Stimulated activated CD8-positive, alpha-beta memory T cell treated with anti-CD3 and anti-CD28 coated beads, Interleukin-15, amount 100 ng/mL, for 1 hour (primary cell): ENCODE measurements at places on chromosomes 3 and 15.

DNA sequence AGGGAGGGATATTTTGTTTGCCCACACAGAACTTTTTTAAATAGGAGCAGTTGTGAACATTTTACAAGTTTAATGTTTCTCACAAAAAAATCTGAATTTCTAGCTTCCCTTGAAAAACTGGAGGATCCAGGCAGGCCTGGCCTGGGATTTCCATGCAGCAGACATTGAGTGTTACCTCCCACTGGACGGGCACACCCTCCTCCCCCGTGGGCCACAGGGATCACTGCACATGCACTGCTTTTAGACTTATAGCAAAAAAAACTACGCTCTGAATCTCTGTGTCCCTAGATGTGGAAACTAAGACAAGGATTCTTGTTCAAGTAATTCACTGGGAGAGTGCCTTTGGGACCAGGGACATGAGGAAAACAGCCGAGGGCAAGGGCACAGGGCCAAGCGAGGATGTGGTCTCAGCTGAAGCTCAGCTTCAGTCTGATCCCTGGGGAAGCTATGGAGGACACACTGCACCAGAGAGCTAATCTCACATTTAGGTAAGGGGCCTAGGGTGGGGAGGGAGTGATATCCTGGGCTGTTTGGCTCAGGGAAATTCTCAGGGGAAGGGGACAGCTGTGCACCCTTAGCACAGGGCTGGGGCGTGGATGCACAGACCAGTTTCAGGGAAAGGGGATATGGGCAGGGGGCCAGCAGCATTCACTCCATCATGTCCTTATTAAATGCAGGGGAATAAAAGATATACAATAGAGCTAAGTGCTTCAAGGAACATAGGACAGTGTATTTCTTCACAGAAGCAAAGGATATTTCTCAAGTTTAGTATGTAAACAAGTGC lies 46.0 kb downstream of the FSIP1 start:
- no peak for DNase-seq

DNA sequence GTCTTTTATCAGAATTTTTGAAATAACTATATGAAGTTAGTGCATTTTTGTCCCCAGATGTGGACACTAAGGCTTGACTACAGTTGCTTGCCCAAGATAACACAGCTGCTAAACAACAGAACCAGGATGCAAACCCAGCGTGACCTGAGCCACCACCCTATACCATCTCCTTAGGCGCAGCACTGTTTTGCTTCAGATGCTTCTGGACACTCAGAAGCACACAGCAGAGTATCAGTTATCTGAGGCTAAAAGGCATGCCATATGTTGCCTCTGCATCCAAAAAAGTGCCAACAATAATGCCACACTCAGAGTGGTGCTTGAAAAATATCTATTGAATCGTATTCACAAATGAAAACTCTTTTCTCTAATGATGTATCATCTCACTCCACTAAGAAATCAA lies 24.5 kb downstream of the KCNMB2 start:
- no peak for DNase-seq

GRCh38 chr3:38907426-38907825 lies 91.4 kb upstream of the SCN10A start:
- DNase-seq = no peak

DNA sequence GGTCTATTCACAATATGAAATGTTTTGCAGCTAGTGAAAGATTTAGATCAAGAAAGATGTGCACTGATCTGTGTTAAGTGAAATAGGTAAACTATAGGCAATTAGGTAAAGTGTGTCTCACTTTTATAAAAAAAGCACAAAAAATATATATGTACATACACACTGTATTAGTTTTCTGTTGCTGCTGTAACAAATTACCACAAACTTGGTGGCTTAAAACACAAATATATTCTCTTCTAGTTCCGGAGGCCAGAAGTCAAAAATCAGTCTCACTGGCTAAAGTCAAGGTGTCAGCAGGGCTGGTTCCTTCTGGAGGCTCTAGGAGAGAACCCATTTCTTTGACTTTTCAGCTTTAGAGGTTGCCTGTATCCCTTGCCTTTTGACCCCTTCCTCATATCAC lies 11.1 kb downstream of the FAH start:
- no peak for DNase-seq

DNA sequence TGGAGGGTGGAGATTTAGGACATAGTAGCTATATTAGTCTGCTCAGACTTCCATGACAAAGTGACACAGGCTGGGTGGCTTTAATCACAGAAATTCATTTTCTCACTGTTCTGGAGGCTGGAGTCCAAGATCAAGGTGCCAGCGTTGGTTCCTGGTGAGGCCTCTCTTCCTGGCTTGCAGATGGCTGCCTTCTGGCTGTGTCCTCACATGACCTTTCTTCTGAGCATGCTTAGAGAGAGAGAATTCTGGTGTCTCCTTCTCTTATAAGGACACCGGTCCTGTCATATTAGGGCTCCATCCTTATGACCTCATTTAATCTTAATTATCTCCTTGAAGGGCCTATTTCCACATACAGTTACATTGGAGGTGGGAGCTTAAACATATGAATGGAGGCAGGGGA lies 14.9 kb upstream of the SHC4 start:
- no peak for DNase-seq

- no peak for DNase-seq
Observed at GRCh38 chr3:149442043-149442442, 32.5 kb upstream of the TM4SF4 start.

DNA sequence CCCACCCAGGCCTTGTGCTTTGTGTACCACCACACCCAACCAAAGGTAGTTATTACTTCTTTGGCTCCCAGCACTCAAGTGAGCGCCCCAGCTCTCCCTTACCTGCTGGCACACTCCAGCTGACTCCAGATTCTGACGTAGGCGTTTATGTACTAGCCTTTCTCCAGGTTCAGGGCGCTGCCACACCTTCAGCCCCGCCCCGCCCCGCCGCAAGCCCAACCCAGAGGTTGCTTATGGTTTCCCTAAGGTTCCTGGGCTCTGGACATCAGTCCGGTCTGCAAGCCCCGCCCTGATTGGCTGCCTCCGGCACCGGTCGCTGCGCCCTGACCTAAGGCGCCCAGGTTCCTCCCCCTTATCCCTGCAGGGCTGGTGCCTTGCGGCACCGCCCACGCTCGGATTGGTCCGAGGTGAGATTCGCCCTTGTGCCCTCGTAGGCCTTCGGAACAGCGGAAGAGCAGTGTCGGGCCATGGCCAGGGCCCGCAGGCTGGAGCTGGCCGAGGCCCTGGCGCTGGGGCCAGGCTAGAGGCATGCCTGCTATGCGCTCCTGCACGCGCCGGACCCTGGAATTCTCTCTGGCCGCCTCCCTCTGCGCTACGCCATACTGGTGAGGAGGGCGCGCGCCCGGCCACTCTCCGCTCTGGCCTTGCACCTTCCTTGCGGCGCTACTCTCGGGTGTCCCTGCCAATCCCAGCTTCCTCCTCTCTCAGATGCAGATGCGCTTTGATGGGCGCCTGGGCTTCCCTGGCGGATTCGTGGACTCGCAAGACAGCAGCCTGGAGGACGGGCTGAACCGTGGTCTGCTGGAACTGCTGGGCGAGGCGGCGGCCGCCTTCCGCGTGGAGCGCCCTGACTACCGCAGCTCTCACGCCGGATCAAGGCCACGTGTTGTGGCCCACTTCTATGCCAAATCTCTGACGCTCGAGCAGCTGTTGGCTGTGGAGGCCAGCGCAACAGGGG lies 19.8 kb upstream of the NUDT16 start:
- no peak for DNase-seq

GRCh38 chr3:134020135-134020680 lies 9.5 kb downstream of the SLCO2A1 start:
- DNase-seq = no peak

GRCh38 chr15:62753518-62754221 lies 288.9 kb upstream of the TPM1 start:
- no peak for DNase-seq

GRCh38 chr15:68885070-68885469 lies 45.3 kb upstream of the SPESP1 start:
- no peak for DNase-seq

- DNase-seq = no peak
Observed at GRCh38 chr3:109926376-109926775, 589.0 kb upstream of the DPPA4 start.

- DNase-seq = no peak
Observed at GRCh38 chr3:74129056-74129455, 485.4 kb downstream of the CNTN3 start.

GRCh38 chr3:14631101-14631497 lies 20.5 kb upstream of the CCDC174 start:
- no peak for DNase-seq

- DNase-seq = no peak
Observed at GRCh38 chr15:70420948-70421482, 323.3 kb upstream of the TLE3 start.

GRCh38 chr3:126274735-126275619 lies 82.2 kb downstream of the KLF15 start:
- DNase-seq = no peak

GRCh38 chr15:66862111-66862939 lies 160.3 kb downstream of the SMAD6 start:
- DNase-seq = no peak

- no peak for DNase-seq
Observed at GRCh38 chr3:65013053-65013452, 325.3 kb upstream of the ADAMTS9 start.

GRCh38 chr3:25300141-25300540 lies 127.9 kb upstream of the RARB start:
- no peak for DNase-seq

DNA sequence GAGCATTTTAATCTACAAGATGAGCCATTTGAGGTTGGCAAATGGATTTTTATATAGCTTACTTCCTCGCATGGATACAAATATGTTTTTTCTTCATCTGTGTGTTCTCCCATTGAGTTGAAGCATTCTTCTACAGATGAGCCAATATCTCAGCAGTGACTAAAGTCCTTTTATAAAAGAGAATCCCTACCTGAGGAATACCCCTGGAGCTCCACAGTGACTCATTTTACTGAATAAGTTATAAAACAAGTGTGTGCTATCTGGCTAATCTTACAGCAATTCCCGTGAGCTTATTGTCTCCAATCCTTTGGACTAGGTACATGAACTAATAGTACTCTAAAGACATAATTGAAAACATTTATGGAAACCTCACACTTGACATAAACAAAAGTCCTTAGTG lies 354.2 kb upstream of the BCHE start:
- no peak for DNase-seq

- no peak for DNase-seq
Observed at GRCh38 chr15:97383516-97383915, 577.0 kb upstream of the ARRDC4 start.

GRCh38 chr15:34786206-34786605 lies 9.1 kb downstream of the ACTC1 start:
- no peak for DNase-seq

DNA sequence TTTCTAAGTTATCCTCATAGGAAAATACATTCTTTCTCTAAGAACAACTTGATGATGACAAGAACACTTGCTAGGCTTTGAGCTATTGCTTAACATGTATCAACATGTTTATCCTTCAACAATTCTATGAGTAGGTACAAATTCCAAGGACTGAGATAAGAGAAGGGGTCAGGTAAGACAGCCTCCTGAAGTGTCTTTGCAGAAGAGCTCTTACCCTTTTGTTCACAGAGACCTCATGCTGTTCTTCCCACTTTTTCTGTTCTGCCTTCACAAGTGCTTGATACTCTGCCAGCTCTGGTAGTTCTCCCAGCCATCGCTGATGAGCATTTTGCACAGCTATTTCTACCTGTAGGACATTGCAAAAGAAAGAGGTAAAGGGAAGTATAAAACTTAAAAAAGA lies 50.9 kb downstream of the CEP152 start:
- no peak for DNase-seq

- no peak for DNase-seq
Observed at GRCh38 chr3:150218236-150218635, 189.9 kb upstream of the TSC22D2 start.

DNA sequence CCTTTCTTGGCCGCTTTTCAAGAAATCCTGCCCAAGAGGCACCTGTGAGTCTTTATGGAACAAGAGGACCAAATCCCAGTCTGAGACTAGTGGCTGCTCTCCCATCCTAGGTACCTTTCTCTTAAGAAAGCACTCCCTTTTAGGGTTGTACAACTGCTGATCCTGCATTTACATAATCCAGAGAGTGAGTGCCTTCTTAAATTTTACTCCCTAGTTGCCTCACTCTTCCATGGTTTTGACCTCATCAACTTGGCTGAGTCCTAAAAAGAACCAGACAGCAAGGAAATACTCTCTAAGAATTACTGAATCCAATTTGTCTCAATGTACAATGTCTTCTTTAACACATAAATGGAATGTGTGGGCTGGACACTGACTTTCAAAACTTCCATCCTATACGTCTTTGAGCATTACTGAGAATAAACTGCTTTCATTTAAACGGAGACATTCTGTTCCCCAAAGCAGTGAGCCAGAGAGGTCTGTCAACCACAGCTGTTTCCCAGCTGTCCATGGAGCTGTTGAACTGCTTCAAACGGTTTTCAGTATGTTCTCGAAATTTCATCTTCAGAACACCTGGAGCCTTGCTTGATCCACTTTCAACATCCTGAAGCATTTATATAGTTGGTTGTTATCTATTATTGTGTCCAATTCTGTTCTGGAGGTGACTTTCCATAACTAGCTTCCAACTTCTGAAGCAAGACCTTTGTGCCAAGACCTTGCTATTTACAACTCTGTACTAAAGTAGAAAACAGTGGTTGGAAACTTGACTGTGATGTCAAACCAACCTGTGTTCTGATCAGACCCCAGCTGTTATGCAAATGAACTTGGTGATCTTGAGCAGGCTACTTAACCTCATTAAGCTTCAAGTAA lies 179.1 kb downstream of the SLC9A9 start:
- DNase-seq = no peak

DNA sequence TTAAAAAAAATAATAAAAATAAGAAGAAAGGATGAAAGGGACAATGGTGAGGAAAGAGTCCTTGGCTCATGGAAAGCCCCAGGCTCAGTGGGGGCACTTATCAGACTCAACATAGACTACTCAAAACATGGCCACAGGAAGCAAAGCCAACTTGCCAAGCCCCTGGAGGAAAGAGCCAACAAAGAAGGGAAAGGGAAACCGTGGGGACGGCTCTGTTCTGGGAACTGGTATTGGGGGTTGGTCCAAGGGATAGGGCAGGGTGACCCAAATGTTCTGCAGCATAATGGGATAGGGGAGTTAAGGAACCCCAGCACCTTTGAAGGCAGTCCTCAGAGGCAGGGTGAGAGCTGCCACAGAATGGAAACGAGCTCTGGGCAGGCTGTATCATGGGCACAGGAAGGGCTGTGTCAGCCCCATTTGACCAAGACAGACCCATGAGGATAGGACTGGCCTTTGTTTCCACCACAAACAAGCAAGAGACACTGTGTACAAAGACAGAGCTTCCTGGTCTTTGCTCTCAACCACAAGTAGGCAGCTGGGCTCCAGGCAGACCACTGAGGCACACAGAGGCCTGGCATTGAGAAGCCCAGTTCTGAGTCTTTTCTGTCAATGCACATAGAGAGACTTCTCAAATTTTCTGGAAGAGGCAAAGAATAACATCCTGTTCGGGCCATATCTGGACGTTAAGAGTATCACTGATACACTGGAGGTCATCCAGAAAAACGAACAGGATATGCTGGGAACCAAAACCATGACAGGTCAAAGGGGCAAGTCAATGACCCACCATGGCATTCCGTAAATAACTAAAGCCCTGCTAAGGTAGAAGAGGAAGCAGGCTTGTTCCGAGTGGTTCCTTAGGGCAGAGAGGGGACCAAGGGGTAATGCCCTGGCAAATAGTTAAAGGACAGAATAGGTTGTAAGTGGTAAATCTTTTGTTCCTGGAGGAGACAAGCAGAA lies 10.6 kb upstream of the SEMA7A start:
- DNase-seq = no peak
